ENCODE measurements at places on chromosomes 6 and 20.

GRCh38 chr6:40287296-40287850 is 299.8 kb downstream of the LRFN2 start:
- DNase-seq: no peak
- H3K27me3 ChIP-seq: no peaks in the 10 kb centered on the region
- peaks cover 15% of the 10 kb centered on the region for H3K4me1 ChIP-seq
- H3K36me3 ChIP-seq: no peaks in the 10 kb centered on the region
- H3K27ac ChIP-seq: peak overlapping the region; percentile 60
- no peak overlapping the region for H3K4me3 ChIP-seq

DNA sequence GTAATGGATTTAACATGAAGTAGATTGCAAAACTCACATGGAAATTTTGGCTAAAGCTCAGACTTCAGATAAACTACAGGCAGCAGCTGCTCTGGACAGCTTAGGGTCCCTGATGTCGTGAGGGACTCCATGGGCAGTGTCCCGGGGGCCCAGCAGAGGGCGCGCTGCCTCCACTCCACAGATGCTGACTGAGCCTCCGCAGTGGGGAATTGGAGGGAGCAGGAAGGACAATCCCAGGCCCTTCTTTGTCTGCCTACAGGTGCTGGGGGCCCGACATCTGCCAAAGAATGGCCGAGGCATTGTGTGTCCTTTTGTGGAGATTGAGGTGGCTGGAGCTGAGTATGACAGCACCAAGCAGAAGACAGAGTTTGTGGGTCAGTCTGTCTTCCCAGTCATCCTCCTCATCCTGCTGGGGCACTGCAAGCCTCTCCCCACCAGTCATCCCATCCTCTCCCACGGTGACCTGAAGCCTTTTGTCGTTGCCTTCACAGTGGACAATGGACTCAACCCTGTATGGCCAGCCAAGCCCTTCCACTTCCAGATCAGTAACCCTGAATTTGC is 35.9 kb downstream of the PLCG1 start:
- no peak overlapping the region for H3K4me3 ChIP-seq
- no peaks in the 10 kb centered on the region for H3K27me3 ChIP-seq
- H3K27ac ChIP-seq: peak overlapping the region; percentile 84
- DNase-seq: no peak
- H3K36me3 ChIP-seq: peaks cover 83% of the 10 kb centered on the region

GRCh38 chr6:39518221-39518620 is 195.7 kb upstream of the KCNK16 start:
- no peak overlapping the region for H3K27ac ChIP-seq
- no peaks in the 10 kb centered on the region for H3K4me1 ChIP-seq
- H3K27me3 ChIP-seq: no peaks in the 10 kb centered on the region
- no peak for DNase-seq
- no peaks in the 10 kb centered on the region for H3K36me3 ChIP-seq
- H3K4me3 ChIP-seq: no peak overlapping the region

GRCh38 chr6:8958894-8959511 is 523.7 kb upstream of the SLC35B3 start:
- no peak overlapping the region for H3K4me3 ChIP-seq
- H3K27ac ChIP-seq: no peak overlapping the region
- H3K27me3 ChIP-seq: no peaks in the 10 kb centered on the region
- no peaks in the 10 kb centered on the region for H3K4me1 ChIP-seq

DNA sequence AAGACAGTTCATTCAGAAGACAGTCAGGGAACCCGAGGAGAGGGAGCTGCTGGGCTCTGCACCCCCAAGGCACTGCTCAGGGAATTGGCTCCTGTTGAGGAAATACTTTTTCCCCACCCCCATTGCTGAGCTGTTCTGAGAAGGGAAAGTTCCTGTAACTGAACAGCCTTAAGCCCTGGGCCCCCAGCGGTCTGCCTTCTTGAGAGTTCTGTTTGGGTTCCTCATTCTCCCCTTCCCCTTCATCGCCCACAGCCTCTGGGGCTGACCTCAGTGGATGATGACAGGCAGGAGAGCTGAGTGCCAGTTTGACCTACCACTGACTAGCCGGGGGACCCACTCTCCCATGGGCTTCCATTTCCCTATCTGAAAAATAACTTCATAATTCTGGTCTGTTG is 10.7 kb downstream of the HCK start:
- no peaks in the 10 kb centered on the region for H3K27me3 ChIP-seq
- H3K4me3 ChIP-seq: no peak overlapping the region
- DNase-seq: no peak
- H3K4me1 ChIP-seq: no peaks in the 10 kb centered on the region

DNA sequence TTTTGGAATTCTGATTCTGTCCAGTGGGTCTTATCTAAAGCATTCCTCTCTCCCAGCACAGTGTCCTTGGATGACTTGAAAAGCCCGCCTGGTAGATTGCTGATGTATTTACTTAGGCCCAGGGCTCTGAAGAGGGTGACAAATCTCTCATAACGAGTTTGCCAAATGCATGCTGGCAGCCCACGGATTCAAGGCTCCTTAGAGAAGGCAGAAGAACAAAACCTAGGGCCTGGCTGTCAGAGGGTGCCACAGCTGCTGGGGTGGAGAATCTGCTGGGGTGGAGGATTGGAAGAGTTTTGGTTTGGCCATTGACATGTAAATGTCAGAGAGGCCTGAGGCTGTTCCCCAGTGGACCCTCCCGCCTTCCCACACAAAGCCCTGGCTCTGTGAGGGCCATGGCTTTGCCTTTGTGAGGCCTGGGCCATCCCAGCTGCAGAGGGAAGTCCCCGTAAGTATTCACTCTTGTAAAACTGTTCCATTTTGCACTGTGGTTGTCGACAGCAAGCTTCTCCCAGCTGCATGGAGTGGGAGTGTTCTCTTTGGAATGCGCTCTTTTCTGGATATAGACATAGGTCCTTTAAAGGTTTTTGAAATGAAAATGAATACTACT is 50.3 kb downstream of the ANKRD6 start:
- no peak overlapping the region for H3K27ac ChIP-seq
- no peak overlapping the region for H3K4me3 ChIP-seq
- DNase-seq: no peak
- H3K27me3 ChIP-seq: no peaks in the 10 kb centered on the region

DNA sequence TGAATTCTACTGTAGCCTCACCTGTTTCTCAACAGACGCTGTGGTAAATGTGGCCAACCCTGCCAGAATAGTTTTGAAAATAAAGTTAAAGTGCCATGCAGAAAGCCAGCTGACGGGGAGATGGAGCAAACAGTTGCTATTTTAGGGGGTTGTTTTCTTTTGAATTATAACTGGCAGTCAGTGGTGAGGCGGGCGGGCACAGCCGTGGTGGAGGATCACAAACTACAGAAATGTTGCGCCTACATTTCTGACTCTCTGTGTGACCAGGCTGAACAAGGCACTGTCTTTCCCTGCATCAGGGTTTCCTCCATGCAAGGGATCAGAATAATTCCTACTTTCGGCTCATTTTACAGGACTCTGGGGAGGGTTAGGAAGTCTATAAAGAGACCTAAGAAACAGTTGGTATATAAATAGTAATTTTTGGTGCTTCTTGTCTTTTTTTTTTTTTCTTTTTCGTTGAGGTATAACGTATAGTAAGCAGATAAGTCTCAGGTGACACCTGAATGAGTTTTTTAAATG is 17.2 kb downstream of the CHMP4B start:
- H3K27me3 ChIP-seq: no peaks in the 10 kb centered on the region
- DNase-seq: no peak
- peaks cover 95% of the 10 kb centered on the region for H3K4me1 ChIP-seq
- H3K4me3 ChIP-seq: no peak overlapping the region

DNA sequence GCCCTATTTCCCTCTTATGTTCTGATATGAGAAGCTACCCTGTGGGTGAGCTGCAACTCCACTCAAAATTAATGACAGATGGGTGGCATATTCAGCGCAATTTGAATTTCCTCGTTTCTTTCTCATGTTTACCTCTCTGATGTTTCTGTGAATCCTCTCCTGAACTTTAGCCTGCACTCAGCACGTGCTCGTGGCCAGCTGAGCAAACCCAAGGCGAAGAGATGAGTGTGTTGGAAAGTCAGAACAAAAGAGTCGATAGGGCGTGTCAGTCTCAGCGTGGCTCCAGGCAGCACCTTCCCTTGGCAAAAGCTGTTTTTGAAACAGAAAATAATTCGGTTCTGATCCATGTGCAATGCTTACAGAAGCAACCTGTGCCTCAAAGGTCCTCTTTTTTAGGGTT is 226.1 kb upstream of the GMDS start:
- no peak overlapping the region for H3K4me3 ChIP-seq
- no peaks in the 10 kb centered on the region for H3K36me3 ChIP-seq

DNA sequence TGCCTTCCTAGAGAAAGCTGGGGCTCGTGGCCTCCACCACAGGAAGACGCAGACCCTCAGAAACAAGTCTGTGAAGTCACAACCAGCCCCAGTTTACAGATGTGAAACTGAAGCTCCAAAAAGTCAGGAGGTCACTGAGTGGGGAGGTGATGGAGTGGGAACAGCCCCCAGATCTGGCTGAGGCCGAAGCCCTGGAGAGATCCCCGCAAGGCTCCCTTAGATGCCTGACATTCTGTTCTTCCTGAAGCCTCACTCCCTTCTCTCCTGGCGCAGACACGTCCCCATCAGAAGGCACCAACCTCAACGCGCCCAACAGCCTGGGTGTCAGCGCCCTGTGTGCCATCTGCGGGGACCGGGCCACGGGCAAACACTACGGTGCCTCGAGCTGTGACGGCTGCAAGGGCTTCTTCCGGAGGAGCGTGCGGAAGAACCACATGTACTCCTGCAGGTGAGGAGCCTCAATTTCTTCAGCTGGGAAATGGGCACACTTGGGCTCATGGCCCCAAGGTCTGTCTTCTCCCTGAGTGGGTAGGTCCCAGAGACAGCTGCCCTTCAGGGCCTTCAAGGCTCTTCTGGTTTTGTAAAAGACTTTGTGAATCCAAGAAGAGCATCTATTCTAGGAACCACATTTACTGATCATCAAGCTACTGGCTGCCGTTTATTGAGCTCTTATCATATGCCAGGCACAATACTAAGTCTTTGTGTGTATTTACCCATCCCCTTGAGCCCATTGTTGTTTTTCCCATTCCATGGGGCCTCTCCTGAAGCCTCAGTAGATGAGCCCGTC is 50.5 kb downstream of the HNF4A start:
- H3K27me3 ChIP-seq: no peaks in the 10 kb centered on the region
- H3K4me1 ChIP-seq: no peaks in the 10 kb centered on the region
- DNase-seq: no peak
- H3K27ac ChIP-seq: no peak overlapping the region
- H3K36me3 ChIP-seq: no peaks in the 10 kb centered on the region

GRCh38 chr6:5215159-5215558 is 45.6 kb downstream of the LYRM4 start:
- no peak overlapping the region for H3K4me3 ChIP-seq
- H3K27me3 ChIP-seq: no peaks in the 10 kb centered on the region
- no peak for DNase-seq
- H3K27ac ChIP-seq: no peak overlapping the region

GRCh38 chr6:96934087-96934486 is 9.6 kb downstream of the KLHL32 start:
- no peak overlapping the region for H3K4me3 ChIP-seq
- no peaks in the 10 kb centered on the region for H3K36me3 ChIP-seq

DNA sequence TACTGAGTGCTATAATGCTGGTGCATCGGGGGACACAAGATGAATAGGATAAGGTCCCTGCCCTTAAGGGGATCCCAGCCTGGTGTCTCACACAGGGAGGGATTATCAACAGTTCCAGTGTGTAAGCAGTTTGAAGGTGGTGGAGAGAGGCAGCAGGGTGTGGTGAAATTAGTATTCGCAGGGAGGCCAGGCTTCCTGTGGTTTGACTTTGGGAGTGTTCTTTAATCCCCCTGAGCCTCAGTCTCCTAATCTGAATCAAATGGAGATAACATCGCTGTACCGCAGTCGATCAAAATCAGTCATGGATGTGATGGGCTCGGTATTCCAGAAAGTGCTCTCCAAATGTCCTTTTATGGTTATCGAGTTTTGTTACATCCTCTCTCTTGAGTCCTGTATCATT is 288.1 kb upstream of the SUPT3H start:
- peaks cover 50% of the 10 kb centered on the region for H3K27me3 ChIP-seq
- H3K36me3 ChIP-seq: no peaks in the 10 kb centered on the region
- H3K4me3 ChIP-seq: no peak overlapping the region
- DNase-seq: no peak
- no peak overlapping the region for H3K27ac ChIP-seq
- H3K4me1 ChIP-seq: peaks cover 15% of the 10 kb centered on the region

DNA sequence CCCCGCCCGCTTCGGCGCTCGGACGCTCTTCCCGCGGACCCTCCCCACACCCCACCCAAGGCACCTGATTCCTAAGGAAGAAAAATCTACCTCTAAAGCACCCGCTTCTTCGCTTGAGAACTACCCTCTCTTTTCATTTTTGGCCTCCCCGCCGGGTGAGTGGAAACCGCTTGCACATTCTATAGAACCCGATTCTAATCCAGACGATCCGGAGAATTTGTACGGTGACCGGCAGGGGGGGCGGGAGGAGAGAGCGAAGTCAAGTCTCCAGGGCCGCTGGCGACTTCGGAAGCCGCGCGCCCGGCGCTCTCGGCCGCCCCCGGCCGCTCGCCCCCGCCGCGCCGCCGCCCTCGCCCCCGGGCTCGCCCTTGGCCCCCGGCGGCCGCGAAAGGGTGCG is at the start of gene RBM24:
Gene RBM24 (plus strand): TSS at position 262 of the 397 bp plus-strand sequence. CDS start 221 bp downstream, outside the sequence.
- DNase-seq: no peak
- peaks cover 34% of the 10 kb centered on the region for H3K4me1 ChIP-seq
- no peaks in the 10 kb centered on the region for H3K36me3 ChIP-seq
- H3K4me3 ChIP-seq: peak within 1 kb of the TSS; percentile 72
- peaks cover 59% of the 10 kb centered on the region for H3K27me3 ChIP-seq
- peak within 1 kb of the TSS; percentile 71 for H3K27ac ChIP-seq

DNA sequence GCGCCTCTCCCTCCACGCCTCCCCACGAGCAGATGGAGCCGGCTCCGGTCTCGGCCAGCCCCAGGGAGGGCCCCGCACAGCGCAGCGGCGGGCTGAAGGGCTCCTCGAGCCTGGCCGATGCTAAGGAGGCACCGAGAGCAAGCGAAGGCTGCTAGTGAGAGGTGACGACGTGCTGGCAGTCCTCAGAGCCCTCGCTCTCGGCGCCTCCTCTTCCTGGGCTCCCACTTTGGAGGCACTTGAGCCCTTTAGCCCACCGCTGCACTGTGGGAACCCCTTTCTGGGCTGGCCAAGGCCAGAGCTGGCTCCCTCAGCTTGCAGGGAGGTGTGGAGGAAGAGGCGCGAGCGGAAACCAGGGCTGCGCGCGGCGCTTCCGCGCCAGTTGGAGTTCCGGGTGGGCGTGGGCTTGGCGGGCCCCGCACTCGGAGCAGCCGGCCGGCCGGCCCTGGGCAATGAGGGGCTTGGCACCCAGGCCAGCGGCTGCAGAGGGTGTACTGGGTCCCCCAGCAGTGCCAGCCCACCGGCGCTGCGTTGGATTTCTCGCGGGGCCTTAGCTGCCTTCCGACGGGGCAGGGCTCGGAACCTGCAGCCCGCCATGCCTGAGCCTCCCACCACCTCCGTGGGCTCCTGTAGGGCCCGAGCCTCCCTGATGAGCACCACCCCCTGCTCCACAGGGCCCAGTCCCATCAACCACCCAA is 2.5 kb upstream of the TMEM14C start:
- peak overlapping the region; percentile 59 for H3K4me3 ChIP-seq
- H3K27ac ChIP-seq: peak overlapping the region; percentile 93
- H3K27me3 ChIP-seq: no peaks in the 10 kb centered on the region
- peaks cover 5% of the 10 kb centered on the region for H3K4me1 ChIP-seq
- no peak for DNase-seq
- no peaks in the 10 kb centered on the region for H3K36me3 ChIP-seq

GRCh38 chr6:148974351-148974750 is 227.5 kb downstream of the UST start:
- no peak for DNase-seq
- no peaks in the 10 kb centered on the region for H3K36me3 ChIP-seq

GRCh38 chr6:115677198-115677597 is 383.5 kb downstream of the FRK start:
- DNase-seq: no peak
- no peak overlapping the region for H3K4me3 ChIP-seq
- no peaks in the 10 kb centered on the region for H3K36me3 ChIP-seq
- H3K27me3 ChIP-seq: no peaks in the 10 kb centered on the region
- no peak overlapping the region for H3K27ac ChIP-seq

- no peak overlapping the region for H3K4me3 ChIP-seq
- no peaks in the 10 kb centered on the region for H3K36me3 ChIP-seq
- DNase-seq: no peak
Observed at GRCh38 chr20:17783671-17784070, 83.9 kb downstream of the BANF2 start.

All from esophagus squamous epithelium (tissue), 5 donors.